ENCODE measurements at places on chromosomes 5 and 9.

DNA sequence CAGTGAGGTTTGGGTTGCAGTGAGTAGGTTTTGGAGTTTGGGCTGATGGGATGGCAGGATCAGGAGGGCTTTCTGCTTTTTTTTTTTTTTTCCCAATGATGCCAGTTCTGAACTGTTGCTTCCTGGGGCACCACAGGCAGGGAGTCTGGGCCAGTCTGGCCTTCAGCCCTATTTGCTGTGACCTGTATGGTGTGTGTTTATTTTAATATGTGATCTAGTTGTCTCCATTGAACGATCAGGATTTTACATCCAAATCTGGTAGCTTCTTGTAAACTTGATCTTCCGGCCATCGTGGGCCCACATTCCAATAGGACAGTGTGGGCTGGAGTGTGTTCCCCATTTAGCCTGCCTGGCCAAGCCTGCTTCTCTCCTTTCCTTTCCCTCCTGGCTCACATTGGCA lies 25.8 kb upstream of the DAB2IP start:
- no peak for DNase-seq

GRCh38 chr9:107546859-107547258 lies 57.3 kb upstream of the KLF4 start:
- peak; percentile 50 for DNase-seq

- no peak for DNase-seq
Measured at GRCh38 chr5:74164725-74165235, 475.7 kb downstream of the ENC1 start.

DNA sequence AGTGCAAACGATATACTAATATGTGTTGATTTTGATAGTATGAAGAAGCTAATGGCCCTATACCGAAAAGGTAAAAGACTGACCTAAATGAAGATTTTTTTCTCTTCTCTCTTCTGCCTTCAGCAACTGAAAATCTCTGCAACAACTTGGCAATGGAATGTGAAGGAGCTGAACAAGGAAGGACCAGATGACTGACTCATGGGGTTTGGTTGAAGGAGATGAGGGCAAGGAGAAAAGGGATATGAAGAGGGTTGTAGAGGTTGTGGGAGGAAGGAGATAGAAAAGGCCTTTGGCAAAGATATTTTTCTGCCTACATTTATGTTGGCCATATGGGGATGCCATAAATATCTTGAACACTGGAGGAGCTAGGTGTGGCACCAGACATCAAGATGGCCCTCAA lies 129.7 kb upstream of the CHD1 start:
- DNase-seq = no peak

- peak; percentile 12 for DNase-seq
Measured at GRCh38 chr9:34612788-34613390, 992 bp upstream of the RPP25L start.
